ENCODE measurements at places on chromosomes 4 and X.

DNA sequence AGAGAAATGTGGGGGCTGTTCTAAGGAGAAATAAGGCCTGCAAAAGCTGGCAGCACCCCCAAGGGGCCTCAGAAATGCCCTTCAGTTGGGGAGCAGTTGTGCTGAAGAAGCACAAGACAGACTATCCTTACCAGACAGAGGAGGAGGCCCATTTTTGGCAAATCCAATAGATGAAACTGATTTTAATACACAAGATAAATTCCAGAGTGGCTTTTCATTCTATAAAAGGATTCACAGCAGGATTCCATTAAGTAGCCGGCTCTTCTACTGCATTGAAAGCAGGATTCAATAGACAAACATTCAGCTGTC, 8.1 kb downstream of the SEPTIN6 start:
- H3K36me3 ChIP-seq: no peaks in the 10 kb centered on the region
- H3K4me3 ChIP-seq: no peak overlapping the region
- no peaks in the 10 kb centered on the region for H3K27me3 ChIP-seq

- no peaks in the 10 kb centered on the region for H3K27me3 ChIP-seq
- no peak for DNase-seq
- no peaks in the 10 kb centered on the region for H3K4me1 ChIP-seq
- no peaks in the 10 kb centered on the region for H3K36me3 ChIP-seq
- H3K27ac ChIP-seq: no peak overlapping the region
Observed at GRCh38 chr4:48974979-48975640, 11.0 kb upstream of the CWH43 start.

- no peaks in the 10 kb centered on the region for H3K36me3 ChIP-seq
- H3K4me3 ChIP-seq: no peak overlapping the region
- DNase-seq: no peak
Observed at GRCh38 chrX:370963-371745, 15.6 kb downstream of the PPP2R3B start.

DNA sequence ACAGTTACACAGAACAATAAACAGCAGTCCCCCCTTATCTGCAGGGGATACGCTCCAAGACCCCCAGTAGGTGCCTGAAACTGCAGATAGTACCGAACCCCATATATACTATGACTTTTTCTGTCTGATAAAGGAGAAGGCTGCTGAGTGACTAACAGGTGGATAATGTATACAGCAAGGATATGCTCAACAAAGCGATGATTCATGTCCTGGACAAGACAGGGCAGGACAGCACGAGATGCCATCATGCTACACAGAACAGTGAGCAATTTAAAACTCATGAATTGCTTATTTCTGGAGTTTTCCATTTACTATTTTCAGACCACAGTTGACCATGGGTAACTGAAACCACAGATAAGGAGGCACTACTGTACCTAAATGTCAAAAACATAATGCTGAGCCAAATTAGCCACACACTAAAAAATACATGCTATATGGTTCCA, 76.1 kb downstream of the MANBA start:
- H3K27ac ChIP-seq: no peak overlapping the region
- no peaks in the 10 kb centered on the region for H3K4me1 ChIP-seq
- H3K27me3 ChIP-seq: no peaks in the 10 kb centered on the region
- no peaks in the 10 kb centered on the region for H3K36me3 ChIP-seq
- H3K4me3 ChIP-seq: no peak overlapping the region
- DNase-seq: no peak

DNA sequence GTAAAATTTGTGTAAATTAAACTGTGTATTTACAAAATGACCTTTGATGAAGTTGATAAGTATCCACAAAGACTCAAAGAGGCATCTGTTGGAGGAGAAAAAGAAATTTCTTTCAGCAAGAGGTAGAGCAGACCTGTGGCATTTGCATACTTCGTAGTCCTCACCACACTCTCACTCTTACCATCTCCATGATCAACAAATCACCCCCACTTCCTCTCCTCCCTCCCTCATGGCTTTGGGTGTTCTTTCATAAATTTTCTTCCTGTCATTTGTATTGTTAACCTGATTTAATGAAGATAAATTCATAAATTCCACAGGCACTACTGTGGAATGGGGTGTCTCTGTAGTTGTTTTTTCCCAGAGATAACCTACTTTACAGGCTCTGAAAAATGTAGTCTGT, 366.5 kb downstream of the ZNF674 start:
- H3K36me3 ChIP-seq: no peaks in the 10 kb centered on the region
- H3K4me1 ChIP-seq: no peaks in the 10 kb centered on the region
- DNase-seq: no peak
- no peaks in the 10 kb centered on the region for H3K27me3 ChIP-seq

DNA sequence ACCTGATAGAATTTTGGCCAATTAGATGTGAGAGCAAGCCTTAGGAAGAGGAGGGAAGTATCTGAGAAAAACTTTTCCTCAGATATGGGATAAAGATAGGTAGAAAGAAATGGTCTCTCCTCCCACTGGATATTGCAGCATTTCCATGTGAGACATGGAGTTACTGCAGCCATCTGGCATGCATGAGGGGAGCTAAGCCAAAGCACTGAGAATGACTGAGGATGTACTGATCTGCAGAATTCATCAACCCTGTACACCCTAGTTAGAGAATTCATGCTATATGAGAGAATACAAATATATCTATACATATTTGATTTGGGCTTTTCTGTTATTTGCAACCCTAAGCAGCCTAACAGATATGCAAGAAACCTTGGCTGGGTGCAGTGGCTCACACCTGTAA, 52.5 kb upstream of the RPL34 start:
- H3K36me3 ChIP-seq: no peaks in the 10 kb centered on the region
- no peaks in the 10 kb centered on the region for H3K27me3 ChIP-seq
- DNase-seq: no peak
- no peak overlapping the region for H3K27ac ChIP-seq

GRCh38 chr4:84050015-84050414, 449.1 kb downstream of the NKX6-1 start:
- no peak overlapping the region for H3K27ac ChIP-seq
- no peaks in the 10 kb centered on the region for H3K36me3 ChIP-seq
- no peaks in the 10 kb centered on the region for H3K4me1 ChIP-seq
- H3K27me3 ChIP-seq: no peaks in the 10 kb centered on the region

DNA sequence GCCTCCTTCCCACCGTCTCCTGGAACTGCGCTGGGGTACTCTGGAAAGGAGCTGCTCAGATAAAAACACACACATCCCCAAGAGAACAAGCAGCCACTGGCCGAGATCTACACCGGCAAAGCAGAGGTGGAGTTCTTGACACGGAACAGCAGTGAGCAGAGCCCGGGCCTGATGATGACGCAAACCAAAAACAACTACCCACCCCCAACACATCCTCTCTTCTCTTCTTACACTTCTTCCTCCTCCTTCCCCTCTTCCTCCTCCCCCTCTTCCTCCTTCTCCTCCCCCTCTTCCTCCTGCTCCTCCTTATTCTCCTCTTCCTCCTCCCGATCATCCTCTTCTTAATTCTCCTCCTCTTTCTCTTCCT, 4.6 kb downstream of the PNMA5 start:
- H3K4me1 ChIP-seq: no peaks in the 10 kb centered on the region
- no peak overlapping the region for H3K4me3 ChIP-seq
- H3K36me3 ChIP-seq: no peaks in the 10 kb centered on the region
- no peak overlapping the region for H3K27ac ChIP-seq
- no peaks in the 10 kb centered on the region for H3K27me3 ChIP-seq
- DNase-seq: no peak

DNA sequence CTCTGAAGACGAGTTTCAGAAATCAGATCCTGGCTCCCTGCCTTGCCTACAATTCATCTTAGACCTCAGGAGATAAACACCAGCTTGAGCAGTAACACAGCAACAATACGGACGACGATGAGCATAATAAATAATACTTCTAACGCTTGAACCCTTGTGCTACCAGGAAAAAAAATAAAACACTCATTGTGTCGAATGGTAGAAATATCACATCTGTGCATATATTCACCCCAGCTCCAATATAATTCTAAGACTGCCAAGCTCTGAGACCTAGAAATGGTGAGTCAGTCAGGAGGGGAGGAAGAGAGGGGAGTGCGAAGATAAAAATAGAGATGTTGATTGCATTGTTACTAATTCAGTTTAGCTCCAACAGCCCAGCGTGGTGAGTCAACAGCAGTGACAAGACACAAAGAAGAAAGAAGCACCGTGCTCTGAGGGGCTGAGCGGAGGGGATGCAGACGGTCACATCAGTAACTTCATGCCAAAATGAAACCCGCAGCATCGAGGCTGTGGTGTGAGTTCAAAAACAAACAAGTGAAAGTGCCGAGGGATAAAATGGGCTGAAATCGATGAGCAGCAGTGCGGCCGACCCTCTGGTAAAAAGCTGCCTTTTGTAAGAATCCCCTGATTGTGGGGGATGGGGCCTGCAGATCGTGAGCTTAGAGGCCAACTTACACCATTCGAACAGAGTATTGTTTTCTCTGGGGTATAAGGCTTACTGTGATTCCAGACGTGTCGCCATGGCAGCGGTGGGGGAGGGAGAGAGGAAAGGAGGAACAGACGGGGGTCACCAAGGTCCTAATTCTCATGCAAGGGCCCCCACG, 150.4 kb downstream of the MGST2 start:
- DNase-seq: peak; percentile 64
- no peaks in the 10 kb centered on the region for H3K36me3 ChIP-seq
- peak overlapping the region; percentile 27 for H3K4me3 ChIP-seq
- no peaks in the 10 kb centered on the region for H3K27me3 ChIP-seq

GRCh38 chr4:150973626-150974251, 41.3 kb downstream of the LRBA start:
- H3K4me3 ChIP-seq: no peak overlapping the region
- no peaks in the 10 kb centered on the region for H3K4me1 ChIP-seq
- H3K36me3 ChIP-seq: no peaks in the 10 kb centered on the region
- H3K27ac ChIP-seq: no peak overlapping the region
- DNase-seq: no peak

DNA sequence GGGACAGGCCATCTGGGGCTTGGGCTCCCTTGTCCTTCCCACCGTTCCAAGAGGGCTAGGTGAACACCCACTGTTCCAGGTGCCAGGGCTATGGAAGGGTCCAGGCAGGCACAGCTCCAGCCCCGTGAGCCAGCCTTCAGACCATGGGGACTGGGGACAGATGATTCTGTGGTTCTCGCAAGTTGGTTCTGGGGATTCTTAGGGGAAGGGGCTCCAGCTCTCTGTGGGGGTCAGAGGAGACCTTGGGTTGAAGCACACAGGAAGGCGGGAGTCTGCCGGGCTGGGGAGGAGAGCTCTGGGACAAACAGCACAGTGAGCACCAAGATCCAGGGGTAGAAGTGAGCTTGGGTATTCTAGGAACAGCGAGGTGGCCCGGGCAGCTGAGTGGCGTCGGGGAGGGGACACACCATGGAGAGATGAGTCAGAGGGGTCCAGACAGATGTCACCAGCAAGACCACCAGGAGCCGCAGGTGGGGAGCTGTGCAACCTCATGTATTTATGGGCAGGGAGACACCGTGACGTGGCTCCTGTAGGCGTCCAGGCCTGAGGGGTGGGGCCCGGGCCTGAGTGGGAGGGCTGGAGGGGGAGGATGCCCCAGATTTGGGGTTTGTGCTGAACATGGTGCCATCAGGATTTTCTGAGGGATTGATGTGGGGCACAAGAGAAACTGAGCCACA, 48.8 kb upstream of the HMX1 start:
- no peak overlapping the region for H3K4me3 ChIP-seq
- no peaks in the 10 kb centered on the region for H3K36me3 ChIP-seq
- DNase-seq: no peak

DNA sequence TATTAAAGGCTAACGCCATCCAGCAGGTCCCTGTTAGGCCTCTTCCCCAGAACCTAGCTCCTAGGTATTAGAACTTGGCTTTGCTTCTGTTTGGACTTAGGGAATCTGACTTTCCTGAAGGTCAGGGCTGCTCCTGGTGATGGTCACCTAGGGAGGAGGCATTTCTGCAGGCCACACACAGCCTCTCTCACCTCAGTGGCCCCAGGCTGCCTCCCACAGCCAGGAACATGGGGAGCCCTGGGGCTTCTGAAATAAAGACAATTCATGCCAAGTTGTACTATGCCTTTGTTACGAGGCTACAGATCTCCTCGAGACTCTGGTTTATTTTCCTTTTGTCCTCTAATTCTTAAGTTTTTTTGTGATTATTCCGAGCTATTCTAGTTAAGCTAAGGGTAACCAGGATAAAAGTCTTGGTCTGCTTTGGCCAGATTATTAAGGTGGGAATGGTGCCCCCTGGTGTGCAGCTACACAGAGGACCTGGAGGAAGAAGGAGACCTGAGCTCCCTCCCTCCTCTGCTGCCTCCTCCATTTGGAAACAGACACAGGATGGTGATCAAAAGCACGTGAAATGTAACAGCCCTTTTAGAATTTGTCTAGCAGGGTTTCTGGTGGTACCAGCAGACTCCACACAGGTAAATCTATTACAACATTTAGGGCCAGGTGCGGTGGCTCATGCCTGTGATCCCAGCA, 131.0 kb downstream of the DCLK2 start:
- H3K4me1 ChIP-seq: peaks cover 2% of the 10 kb centered on the region
- H3K27ac ChIP-seq: no peak overlapping the region
- no peaks in the 10 kb centered on the region for H3K36me3 ChIP-seq
- DNase-seq: peak; percentile 78
- H3K27me3 ChIP-seq: no peaks in the 10 kb centered on the region
- no peak overlapping the region for H3K4me3 ChIP-seq

GRCh38 chrX:113644426-113644825, 803.8 kb upstream of the AMOT start:
- no peaks in the 10 kb centered on the region for H3K36me3 ChIP-seq
- no peak for DNase-seq
- no peak overlapping the region for H3K4me3 ChIP-seq
- H3K27me3 ChIP-seq: no peaks in the 10 kb centered on the region
- H3K4me1 ChIP-seq: no peaks in the 10 kb centered on the region
- H3K27ac ChIP-seq: no peak overlapping the region

DNA sequence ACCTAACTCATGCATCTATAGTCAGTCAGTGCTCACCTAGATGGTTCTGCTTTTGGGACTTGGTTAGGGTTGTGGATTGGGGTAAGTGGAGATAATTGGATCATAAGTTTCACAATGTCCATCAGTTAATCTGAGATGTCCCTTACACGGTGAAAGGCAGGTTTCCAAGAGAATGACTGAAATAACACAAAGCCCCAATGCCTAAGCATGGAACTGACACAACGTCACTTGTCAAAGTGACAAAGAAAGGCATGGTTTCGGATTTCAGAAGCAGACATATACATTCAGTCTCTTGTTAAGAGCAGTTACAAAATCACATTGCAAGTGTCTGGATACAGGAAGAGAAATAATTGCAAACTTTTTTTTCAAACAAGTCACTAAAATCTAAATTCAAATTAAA, 1456.9 kb downstream of the TECRL start:
- H3K27me3 ChIP-seq: no peaks in the 10 kb centered on the region
- no peak for DNase-seq
- no peak overlapping the region for H3K4me3 ChIP-seq
- no peak overlapping the region for H3K27ac ChIP-seq

GRCh38 chrX:2385224-2385623, 115.6 kb downstream of the DHRSX start:
- H3K27ac ChIP-seq: no peak overlapping the region
- no peak overlapping the region for H3K4me3 ChIP-seq
- H3K4me1 ChIP-seq: no peaks in the 10 kb centered on the region
- no peaks in the 10 kb centered on the region for H3K36me3 ChIP-seq
- no peaks in the 10 kb centered on the region for H3K27me3 ChIP-seq
- DNase-seq: no peak

Data from ovary (tissue), 10 donors.